ENCODE measurements at places on chromosomes 12 and 14.

DNA sequence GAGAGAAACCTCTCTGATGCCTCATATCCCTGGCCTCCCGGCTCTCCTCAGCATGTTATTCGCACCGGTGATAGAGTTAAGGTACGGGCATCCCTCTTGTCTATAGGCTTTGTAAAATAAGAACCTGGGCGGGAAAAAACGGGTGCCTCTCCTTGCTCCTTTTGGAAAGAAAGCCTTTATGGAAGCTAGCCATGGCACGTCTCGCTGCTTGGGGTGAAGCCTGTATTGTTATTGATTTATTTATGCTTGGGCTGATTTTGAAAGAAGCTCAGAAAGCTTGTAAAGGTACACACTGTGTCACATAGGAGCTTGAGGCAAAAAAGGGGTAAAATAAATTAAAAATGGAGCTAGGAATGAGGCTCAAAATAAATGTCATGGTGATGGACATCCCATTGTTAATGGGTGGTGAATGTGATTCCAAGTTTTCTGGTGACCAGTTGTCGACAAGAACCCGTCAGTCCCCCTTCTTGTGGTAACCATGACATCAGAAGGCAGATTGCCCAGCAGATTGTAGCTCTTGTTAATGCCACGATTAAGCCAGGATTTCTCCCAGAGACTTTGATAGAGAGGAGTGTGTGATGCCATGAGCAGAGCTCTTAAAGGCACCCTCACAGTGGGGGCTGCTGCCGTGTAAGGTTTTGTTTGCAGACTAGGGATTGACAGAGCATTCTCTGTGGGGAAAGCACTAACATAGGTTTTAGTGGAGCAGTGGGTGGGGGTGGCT is 50.4 kb upstream of the ASPG start:
- DNase-seq: no peak

- no peak for DNase-seq
Measured at GRCh38 chr14:99188731-99189191, 83.2 kb downstream of the BCL11B start.

DNA sequence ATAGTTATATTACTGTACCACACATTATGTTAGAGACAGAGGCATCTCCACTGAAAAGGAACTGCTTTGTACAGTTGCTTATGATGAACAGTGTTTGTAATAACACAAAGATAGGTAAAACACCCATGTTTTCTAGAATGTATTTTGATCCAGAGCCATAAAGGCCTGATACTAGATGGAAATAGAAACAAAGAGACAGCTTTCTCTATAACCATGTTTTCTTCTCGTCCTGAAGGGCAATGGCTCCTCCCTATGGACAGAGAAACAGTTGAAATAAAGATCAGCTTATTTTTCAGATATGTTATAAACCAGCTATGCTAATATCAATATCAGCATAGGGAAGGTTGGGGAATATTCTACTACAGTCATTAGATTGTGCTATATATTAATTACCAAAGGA is 109.2 kb downstream of the ATXN7L3B start:
- no peak for DNase-seq

DNA sequence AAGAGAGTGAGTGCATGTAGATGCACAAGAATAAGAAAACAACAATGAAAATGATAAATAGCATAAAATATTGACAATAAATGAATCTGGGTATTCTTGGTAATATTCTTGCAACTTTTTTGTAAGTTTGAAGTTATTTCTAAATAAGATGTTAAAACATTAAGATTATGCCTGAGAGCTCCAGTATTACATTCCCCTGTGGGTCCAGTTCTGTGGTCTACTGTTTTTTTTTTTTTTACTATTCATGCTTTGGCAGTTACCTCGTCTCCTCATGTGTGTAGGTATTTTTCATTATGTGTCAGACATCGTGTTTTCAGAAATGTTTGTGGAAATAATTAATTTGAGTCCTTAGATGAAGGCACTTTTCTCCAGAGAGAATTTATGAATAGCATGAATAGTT is 386.2 kb downstream of the AACS start:
- no peak for DNase-seq

DNA sequence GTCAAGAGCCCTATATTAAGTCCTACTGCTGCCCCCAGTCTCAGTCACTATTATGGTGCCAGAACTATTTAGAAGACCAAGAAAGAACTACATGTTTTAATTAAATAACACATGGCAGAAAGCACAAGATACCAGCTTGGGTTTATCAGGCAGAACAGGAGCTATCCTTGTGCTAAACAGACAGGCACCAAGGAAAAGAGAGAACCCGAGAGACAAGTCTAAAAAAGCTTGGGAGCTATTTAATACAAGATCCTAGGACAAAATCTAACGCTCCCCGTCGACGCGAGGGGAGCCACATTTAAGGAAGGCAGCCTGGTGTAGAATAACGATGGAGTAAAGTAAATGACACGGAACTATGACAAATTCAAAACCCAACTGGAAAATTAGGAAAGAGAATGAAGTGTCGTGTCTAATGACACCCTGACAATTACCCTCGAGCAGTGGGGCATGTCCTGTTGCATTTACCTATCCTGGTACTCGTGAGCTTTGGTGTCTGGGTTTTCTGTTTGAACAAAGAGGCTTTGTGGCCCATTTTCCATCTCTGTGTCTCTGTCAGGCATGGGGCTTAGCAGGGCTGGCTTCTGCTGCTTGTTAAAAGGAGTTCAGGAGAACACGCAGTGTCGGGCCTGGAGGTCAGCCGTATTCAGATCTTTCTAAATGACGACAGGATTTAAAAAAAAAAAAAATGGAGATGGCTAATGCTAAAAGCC is 140.6 kb downstream of the ETNK1 start:
- DNase-seq: no peak

GRCh38 chr12:92462527-92462926 is 240.3 kb upstream of the PLEKHG7 start:
- DNase-seq: no peak

DNA sequence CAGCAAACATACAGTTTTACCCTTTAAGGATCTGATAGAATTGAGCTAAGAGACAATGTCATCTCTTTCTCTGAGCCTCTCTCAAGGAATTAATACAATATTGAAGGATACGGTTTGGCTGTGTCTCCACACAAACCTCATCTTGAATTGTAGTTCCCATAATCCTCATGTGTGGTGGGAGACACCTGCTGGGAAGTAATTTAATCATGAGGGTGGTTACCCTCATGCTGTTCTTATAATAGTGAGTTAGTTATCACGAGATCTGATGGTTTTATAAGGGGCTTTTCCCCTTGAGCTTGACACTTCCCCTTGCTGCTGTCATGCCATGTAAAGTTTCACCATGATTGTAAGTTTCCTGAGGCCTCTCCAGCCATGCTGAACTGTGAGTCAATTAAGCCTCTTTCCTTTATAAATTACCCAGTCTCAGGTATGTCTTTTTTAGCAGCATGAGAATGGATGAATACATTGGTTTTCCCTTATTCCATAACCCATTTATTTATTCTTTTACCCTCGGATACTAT is 47.6 kb downstream of the TMEM30B start:
- no peak for DNase-seq

DNA sequence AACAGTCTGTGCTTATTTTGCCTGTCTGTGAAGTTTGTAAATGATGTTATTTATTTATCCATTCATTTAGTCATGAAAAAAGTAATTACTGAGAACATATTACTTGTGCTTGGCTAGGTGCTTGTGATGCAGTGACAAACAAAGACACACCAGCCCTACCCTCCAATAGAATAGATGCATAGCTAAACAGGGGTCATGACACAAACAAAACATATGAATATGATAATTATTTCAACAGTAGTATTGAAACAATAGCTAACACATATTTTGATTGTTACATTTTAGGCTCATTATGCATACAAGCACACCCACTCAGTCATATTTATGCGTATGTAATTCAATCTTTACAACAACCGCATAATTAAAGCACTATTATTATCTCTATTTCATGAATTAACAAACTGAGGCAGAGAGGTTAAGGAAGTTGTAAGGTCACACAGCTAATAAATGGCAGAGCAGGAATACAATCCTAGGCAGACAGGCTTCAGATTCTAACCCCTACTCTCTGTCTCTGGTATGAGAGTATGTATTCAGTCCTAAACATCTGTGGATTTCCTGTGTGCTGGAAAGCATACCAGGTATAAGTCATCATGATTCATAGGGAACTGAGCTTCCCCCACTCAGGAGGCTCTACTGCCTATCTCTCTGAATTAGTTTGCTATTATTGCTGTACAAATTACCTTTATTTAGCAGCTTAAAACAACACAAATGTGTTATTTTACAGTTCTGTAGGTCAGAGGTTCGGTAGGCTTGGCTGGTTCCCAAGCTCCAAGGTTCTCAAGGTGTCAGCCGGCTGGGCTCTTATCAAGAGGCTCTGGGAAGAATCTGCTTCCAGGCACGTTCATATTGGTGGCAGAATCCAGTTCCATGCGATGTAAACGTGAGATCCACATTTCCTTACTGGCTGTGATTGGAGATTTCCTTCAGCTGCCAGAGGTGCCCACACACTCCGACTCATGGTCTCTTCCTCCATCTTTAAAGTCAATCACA is 509.4 kb downstream of the GALC start:
- DNase-seq: no peak

GRCh38 chr14:102986810-102987579 is 64.5 kb downstream of the AMN start:
- no peak for DNase-seq
